ENCODE measurements at places on chromosomes 1 and 21.

DNA sequence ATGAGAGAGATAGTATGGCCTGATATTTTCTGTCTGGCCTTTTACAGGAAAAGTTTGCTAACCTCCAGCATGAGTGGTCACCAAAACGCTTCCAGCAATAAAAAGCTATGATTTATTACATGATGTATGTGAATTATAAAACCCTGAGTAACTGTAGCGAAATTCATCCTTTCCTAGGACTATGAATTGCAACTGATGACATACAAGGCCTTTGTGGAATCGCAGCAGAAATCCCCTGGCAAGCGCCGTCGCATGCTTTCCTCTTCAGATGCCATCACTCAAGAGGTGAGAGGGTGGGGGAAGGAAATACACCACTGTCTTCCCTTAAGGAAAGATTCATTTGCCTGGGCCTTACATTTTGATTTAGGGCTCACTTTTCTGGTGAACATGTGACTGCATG, 117.9 kb downstream of the MACF1 start:
- no peak for DNase-seq

- DNase-seq = no peak
These were observed 27.8 kb upstream of the A3GALT2 start for GRCh38 chr1:33348676-33349080.

GRCh38 chr1:94063379-94063778, 57.6 kb downstream of the ABCA4 start:
- no peak for DNase-seq

DNA sequence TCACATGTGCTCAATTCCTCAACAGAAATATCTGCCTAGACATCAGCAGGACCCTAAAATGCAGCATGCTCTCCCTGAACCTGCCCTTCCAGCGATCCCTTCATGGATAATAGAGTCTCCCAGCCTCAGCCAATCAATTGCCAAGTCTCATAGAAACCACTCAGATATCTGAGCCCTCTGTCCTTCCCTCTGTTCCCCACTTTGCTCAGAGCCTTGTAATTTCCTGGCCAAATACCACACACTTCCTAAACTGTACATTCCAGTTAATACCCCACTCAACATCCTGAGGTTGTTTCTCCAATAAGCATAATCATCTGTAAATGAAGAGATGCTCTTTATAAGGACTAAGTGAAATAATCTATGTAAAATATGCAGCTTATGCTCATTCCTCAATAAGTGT, 59.3 kb upstream of the PTGFRN start:
- no peak for DNase-seq

GRCh38 chr1:219771080-219771479, 157.3 kb downstream of the SLC30A10 start:
- no peak for DNase-seq

DNA sequence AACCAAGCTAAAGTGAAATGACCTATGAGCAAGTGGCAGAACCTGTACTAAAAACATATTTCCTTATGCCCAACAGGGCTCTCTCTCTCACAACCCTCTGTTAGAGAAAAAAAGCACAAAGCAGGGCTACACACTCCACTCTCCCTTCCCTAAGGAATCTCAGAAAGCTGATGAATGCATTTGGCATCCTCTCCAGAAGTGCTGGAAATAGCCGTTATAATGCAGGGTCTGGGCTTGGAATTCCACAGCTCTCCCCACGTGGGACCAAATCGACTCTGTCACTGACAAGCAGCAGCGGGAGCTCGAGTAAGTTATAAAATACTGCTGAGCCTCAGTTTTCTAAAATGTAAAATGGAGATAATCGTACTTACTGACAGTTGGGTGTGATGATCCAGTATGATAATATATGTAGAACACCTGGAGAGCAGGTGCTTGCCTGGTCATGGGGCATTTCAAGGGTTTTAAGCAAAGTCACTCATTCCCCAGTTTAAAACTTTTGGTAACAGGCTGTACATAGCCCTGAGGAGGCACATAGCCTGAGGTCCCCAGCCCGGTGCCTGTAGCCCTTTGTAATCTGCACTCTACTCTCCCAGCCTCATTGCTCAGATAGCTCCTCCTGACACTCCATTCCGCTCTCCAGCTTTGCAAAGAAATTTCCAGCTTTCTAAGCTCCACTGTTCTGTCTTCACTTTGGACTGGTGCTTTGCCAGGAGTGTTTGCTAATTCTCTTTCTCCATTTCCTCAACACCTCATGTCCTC, 175.6 kb upstream of the DAB1 start:
- DNase-seq = no peak

GRCh38 chr21:24995216-24995615, 612.1 kb downstream of the MRPL39 start:
- DNase-seq = no peak

DNA sequence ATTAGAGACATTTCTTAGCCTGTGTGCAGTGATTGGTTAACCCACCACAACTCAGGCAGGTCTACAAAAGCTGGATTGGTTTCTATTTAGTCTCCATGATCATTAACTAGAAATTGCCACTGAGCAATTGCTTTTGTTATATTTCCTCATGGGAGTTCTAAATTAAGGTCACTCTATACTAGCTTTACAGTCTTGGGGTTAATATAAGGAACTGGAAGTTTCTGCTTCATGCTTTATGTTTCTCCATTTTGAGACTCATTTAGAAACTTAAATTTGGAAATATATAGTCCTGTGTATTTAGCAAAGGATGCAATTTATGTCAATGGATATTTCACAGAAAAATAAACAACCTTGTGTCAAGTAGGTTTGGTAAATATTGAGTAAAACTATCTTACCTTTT, 137.5 kb downstream of the HLX start:
- DNase-seq = no peak

DNA sequence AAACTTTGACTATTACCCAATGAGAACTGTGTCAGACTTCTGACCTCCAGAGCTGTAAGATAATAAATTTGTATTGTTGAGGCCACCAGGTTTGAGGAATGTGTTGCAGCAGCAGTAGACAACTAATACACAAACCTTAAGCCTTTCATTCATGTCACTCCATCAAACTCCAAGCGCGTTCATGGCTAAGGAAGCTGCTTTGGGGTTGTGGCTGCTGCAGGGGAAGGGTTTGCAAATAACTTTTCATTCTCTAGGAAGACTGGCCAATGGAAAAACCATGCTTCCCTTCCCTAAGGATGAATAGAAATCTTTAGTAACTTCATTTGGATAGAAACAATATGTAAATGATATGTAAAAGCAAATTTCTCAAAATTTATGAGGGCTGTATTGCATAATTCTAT, 170.4 kb downstream of the RHOU start:
- no peak for DNase-seq

- no peak for DNase-seq
These were observed 113.1 kb upstream of the RUNX3 start for GRCh38 chr1:25043228-25043580.

GRCh38 chr1:204282761-204283221, 69.0 kb upstream of the GOLT1A start:
- DNase-seq = no peak

GRCh38 chr21:42599962-42600361, 53.5 kb upstream of the PDE9A start:
- DNase-seq = no peak

DNA sequence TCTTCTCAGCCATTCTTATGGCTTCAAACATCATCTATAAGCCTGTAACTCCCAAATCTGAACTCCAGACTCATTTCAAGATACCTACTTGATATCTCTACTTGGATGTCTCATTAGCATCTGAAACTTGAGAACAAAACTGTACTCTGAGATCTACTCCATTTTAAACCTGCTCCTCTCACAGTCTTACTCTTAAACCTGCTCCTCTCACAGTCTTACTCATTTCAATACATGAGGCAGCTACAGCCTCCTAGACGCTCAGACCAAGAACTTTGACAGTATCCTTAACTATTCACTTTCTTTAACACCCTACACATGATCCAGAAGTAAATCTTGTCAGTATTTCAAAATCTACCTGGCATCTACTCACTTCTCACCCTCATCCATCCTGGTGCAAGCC, 54.3 kb downstream of the NBPF6 start:
- DNase-seq = no peak

DNA sequence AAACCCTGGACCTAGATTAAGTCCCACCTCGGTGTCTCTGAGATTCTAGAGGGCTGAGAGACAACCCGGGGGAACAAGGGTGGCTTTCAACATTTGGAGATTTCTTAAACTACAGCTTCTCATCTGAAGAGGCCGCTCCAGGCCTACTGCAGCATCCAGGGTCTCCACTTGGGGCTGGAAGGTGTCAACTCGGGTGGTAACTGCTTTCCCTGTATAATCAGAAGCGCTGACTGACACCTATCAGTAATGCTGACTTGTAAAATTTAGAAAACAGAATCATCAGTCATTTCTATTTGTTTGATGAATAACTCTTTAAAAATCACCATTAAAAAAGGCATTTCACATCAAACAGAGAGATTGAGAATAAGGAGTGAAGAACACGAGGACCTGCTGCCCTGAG, 226.0 kb downstream of the PBX1 start:
- no peak for DNase-seq

DNA sequence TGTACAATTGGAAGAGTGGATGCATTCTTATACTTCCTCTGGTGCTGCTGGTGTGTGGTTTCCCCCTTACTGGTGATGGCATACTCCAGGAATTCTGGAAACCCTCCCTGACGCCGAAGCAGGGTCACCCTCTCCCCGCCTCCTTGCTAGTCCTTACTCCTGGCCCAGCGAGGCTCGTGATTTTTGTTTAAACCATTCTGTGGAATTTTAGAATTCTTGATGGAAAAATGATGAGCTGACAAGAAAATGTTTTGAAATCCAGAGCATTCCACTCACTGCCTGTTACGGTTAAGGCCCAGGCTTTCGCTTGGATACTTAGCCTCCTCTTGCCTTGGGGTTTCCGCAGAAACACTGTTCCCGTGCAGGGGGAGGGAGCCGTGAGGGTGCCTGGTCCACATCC, 41.1 kb downstream of the IL6R start:
- no peak for DNase-seq

- DNase-seq = no peak
These were observed 436.2 kb downstream of the MATN1 start for GRCh38 chr1:30286988-30287839.

GRCh38 chr1:79903321-79903720, 896.8 kb upstream of the ADGRL4 start:
- DNase-seq = no peak

DNA sequence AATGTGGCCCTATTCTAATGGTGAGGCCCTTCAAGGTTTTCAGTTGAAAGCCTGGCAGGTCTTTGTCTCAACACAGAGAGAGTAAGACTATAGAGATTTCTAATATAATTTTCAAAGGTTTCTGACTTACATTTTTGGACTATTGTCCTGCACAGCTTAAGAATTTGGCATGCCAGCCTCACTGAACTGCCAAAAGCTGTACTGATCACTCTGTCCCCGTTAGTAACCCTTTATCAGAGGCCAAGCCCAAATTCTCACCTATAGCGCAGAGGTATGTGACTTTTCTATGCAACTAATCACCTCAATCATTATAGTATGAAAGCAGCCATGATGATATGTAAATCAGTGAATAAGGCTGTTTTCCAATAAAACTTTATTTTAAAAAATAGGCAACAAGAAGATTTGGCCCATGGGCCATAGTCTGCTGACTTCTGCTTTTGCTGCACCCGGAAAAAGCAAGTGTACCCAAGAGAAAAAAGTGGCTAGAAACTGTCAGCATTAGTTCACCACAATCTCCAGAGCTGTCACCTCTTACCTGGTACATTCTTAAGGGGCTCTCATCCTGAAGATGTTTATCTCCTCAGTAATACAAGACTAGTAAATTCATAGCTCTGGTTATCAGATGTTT, 85.4 kb downstream of the PIGK start:
- DNase-seq = no peak

DNA sequence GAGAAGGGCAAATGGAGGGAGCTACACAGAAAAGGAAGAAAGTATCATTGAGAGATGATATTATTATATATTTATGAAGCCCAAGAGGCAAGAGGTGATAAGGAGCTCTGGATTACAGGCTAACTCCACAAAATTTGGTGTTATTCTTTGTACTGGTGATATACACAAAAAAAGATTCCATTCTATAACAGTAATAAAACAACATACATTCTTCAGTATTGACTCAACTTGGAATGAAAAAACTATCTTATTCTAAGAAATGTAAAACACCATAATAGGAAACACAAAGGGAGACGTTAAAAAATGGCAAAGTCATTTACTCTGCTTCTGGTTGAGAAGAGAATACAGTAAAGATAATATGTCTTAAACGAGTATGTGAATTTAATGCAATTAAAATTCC, 99.4 kb downstream of the TEX35 start:
- DNase-seq = no peak

- DNase-seq = no peak
These were observed 60.3 kb upstream of the SLC45A1 start for GRCh38 chr1:8257621-8258020.

DNA sequence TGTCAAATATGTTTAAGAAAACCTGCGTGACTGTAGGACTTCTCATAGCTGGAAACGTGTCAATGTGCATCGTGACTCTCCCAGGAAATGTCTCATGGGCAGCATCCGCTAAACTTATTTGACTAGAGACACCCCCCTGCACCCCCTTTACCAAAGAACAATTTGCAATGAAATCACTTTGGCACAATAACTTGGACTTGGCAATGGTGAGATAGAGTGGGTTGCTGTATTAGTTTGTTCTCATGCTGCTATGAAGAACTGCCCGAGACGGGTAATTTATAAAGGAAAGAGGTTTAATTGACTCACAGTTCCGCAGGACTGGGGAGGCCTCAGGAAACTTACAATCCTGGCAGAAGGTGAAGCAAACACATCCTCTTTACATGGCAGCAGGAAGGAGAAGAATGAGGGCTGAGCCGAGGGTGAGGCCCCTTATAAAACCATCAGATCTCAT, 13.8 kb downstream of the CLDN14 start:
- no peak for DNase-seq

DNA sequence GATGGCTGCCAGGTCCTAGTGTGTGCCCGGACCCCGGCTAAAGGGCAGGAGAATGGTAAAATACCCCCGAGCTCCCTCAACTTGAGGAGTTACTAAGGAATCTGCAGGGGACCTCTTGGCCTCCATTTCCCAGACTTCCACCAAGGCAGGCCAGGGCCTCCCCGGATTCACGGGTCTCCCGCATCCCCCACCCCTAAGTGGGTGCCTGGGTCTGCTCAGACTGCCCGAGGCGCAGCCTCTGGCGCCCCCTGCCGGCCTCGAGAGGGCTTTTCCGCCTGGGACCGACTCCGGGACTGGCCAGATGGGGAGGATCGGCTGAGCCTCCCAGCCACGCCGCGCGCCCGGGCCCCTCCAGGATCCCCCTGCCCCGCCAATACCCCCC, 1.7 kb downstream of the PLEKHG5 start:
- peak; percentile 21 for DNase-seq

- DNase-seq = no peak
These were observed at the start of gene HAPLN2 for GRCh38 chr1:156618853-156619581. TSS of gene HAPLN2 (plus strand) at chr1:156619415. CDS start at chr1:156623491, 4,076 bp downstream.

- DNase-seq = no peak
These were observed 323.5 kb upstream of the LRRC7 start for GRCh38 chr1:69244211-69244610.
